ENCODE measurements at places on chromosomes 5 and 9.

GRCh38 chr5:41435276-41435675 lies 75.1 kb downstream of the PLCXD3 start:
- no peak for DNase-seq

DNA sequence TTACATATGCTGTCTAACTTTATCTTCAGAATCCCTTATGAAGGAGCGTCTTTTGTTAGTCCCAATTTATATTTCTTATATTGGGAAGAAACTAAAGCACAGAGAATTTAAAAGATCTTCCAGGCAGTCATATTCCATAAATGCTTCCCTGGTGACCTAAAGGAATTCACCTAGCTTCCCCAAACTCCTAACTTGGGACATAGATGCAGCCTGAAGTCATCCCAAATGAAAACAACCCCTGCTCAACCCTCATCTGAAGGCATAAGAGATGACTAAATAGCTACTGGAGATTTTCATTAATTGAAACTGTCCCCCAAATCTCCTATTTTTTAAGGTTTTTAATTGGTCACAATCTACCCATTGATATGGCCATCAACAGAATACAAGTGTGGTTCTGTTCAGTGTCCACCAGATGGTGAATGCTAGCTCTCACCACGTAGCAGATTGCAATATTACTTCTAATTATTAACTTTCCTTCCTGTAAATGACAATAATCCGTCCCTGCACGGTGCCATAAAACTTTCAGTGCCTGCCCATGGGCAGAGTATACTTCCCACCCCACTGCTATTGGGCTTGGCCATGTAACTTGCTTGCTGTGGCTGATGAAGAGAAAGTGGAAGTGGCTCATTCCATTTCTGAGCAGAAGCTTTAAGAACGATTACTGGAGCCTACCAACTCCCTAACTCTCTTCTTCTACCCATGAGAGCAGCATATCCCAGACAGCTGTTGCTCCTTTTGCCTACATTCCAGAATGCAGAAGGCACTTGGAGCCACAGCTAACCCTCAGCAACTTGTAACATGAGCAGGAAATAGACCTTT lies 18.7 kb downstream of the PRUNE2 start:
- no peak for DNase-seq

DNA sequence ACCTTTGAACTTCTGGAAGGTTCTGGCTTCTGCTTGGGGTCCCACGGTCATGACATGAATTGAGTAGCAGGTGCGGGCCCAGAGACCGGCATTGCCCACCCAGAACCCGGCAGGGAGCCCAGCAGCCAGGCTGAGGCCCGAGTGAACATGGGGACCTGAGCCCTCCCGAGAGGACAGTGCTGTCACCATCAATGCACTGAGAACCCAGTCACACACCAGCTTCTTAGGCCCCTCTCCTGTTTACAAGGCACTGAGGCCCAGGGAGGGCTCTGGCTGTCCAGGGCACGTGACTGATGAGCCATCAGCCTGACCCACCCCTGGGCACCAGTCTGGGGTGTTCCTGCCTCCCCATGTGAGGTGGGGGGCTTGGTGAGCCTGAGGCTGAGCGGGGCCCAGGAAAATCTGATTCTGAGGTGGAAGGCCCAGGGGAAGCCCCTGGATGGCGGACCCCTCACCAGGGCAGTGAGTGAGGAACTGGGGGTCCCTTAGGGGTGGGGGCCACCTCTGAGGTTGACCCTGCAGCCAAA lies 60.3 kb upstream of the RNU6ATAC start:
- no peak for DNase-seq

DNA sequence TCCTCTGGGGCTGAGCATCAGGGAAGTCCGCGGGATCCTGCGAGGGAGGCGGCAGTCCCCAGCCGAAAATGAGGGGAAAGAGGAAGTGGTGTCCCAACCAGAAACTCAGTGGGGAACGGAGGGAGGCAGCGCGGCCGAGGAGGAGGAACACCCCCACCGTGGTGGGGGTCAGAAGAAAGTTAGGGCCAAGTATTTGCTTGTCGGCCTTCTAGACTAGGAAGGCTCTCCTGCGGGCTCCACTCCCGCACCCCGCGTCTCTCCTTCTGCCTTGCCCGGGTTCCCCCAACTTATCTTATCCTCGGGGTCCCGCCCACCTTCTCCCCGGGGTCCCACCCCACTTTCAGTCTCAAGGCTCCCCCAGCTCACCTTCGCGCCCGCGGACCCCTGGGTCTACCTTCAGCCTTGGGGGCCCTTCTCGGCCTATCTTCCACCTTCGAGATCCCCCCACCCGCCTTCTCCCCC lies 557 bp upstream of the PHF2 start:
- DNase-seq = peak; percentile 60

DNA sequence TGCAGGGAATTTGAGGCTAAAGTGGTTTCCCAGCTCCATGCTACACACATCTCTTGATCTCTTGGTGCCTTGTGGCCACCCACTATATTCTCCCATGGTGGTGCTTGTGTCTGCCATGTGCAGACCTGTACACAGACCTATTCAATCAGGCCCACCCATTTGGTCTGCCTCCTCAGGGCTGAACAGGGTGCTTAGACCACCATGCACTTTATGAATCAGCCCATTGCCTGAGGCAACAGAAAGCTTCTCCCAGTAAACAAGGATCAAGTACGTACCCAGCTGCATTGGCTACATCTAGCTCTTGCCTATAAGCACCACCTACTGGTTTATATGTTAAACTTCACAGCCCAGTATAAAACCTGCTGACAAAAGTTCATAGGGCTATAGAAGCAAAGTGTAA lies 664.3 kb upstream of the EDIL3 start:
- DNase-seq = peak; percentile 1

Measured in AG08396 (cell line).